ENCODE measurements at places on chromosomes 1 and 21. TPM values are rescaled to one million over a fixed set of nuclear protein-coding genes. Genes with fewer than 3 reads are reported as not detected.

DNA sequence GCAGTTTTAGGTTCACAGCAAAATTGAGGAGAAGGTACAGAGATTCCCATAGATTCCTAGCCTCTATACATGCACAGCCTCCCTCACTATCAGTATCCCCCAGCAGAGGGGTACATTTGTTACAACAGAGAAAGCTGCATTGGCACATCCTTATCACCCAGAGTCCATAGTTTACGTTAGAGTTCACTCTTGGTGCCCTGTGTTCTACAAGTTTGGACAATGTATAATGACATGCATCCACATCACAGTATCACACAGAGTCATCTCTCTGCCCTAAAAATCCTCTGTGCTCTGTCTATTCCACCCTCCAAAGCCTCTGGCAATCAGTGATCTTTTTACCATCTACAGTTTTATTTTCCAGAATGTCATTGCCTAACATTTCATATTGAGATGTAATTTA lies 22.3 kb upstream of the RGS16 start:
- no peaks in the 10 kb centered on the region for H3K36me3 ChIP-seq
- H3K4me1 ChIP-seq, result peaks cover 3% of the 10 kb centered on the region
- no peak overlapping the region for H3K4me3 ChIP-seq
- no peaks in the 10 kb centered on the region for H3K27me3 ChIP-seq
- no peak for DNase-seq

- peaks cover 17% of the 10 kb centered on the region for H3K27me3 ChIP-seq
- DNase-seq, result peak; percentile 28
- no peaks in the 10 kb centered on the region for H3K36me3 ChIP-seq
- H3K4me1 ChIP-seq, result no peaks in the 10 kb centered on the region
- no peak overlapping the region for H3K27ac ChIP-seq
Observed at GRCh38 chr1:37323486-37324377, 150.6 kb upstream of the ZC3H12A start.

GRCh38 chr1:54825696-54826095 lies 24.6 kb upstream of the TTC22 start:
- H3K4me1 ChIP-seq, result no peaks in the 10 kb centered on the region
- no peak overlapping the region for H3K4me3 ChIP-seq
- no peak overlapping the region for H3K27ac ChIP-seq
- no peaks in the 10 kb centered on the region for H3K27me3 ChIP-seq
- H3K36me3 ChIP-seq, result no peaks in the 10 kb centered on the region

- H3K36me3 ChIP-seq, result no peaks in the 10 kb centered on the region
- H3K4me3 ChIP-seq, result no peak overlapping the region
- H3K27me3 ChIP-seq, result no peaks in the 10 kb centered on the region
- peaks cover 15% of the 10 kb centered on the region for H3K4me1 ChIP-seq
- peak overlapping the region; percentile 28 for H3K27ac ChIP-seq
Observed at GRCh38 chr1:212242288-212242984, 42.8 kb upstream of the PPP2R5A start.

- H3K4me3 ChIP-seq, result no peak overlapping the region
- no peaks in the 10 kb centered on the region for H3K36me3 ChIP-seq
- no peak for DNase-seq
- no peaks in the 10 kb centered on the region for H3K27me3 ChIP-seq
- peaks cover 11% of the 10 kb centered on the region for H3K4me1 ChIP-seq
Observed at GRCh38 chr21:45847870-45848269, 133.7 kb upstream of the COL6A1 start.

DNA sequence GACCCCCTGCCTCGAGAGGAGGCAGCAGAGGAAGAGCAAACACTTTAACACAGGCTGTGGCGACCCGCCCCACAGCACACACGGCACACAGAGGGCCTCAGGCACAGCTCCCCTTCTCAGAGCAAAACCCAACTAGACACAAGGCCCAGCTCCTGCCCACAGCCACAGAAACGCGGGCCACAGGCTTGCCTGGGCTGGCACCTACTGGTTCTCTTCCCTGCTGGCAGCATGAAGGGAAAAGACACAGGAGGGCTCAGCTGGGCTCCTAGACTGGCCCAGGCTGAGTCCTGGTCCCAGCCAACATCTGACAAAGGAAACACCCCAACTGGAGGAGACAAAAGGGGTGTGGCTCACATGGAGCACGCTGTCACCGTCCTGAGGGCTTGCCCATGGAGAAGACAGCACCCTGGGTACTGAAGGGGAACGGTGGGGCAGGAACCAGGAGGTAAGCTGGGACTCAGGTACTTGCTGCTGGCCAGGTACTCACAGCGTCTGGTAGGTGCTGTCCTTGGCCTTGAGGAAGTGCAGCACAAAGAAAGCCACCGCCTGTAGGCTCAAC lies 3.5 kb downstream of the CD164L2 start:
- no peak overlapping the region for H3K27ac ChIP-seq
- no peak overlapping the region for H3K4me3 ChIP-seq
- no peaks in the 10 kb centered on the region for H3K36me3 ChIP-seq
- H3K4me1 ChIP-seq, result no peaks in the 10 kb centered on the region
- H3K27me3 ChIP-seq, result no peaks in the 10 kb centered on the region

GRCh38 chr21:33380483-33380998 lies 22.7 kb upstream of the IFNGR2 start:
- peak overlapping the region; percentile 76 for H3K27ac ChIP-seq
- H3K36me3 ChIP-seq, result no peaks in the 10 kb centered on the region
- no peak overlapping the region for H3K4me3 ChIP-seq
- DNase-seq, result peak; percentile 88

DNA sequence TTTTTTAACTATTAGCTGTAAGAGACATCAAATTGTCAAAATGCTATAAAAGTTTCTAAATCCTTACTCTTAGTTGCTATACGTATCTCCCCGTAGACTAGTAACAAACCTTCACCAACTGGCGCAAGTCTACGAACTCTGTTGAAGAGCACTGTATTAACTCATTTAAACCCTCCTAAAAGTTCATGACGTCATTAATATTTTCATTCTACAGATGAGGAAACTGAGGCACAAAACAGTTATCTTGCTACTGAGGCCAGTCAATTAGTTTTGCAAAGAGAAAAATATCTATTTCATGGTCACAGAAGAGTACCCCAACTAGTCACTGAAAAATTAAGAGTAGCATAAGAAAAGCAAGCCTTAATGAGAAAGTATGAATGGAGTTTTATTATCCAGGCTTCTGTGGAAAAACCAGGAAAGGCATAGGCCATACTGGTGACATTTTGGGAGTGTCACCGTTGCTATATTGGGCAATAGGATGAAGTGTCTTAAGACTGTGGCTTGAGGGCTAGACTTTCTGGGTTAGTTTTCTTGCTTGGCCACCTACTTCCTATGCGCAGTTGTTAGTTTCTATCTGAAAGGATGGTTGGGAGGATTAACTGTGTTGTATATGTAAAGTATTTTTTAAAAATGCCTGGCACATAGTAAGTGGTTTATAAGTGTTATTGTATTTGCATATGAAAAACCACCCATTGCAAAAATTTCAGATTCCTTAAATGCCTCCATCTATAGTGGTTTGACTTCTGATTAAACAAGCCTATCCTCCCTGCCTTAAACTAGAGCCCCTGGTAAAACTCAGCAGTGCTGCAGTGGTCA lies 52.4 kb upstream of the SYT14 start:
- no peak overlapping the region for H3K4me3 ChIP-seq
- no peaks in the 10 kb centered on the region for H3K27me3 ChIP-seq
- no peak for DNase-seq
- H3K27ac ChIP-seq, result no peak overlapping the region
- no peaks in the 10 kb centered on the region for H3K36me3 ChIP-seq

DNA sequence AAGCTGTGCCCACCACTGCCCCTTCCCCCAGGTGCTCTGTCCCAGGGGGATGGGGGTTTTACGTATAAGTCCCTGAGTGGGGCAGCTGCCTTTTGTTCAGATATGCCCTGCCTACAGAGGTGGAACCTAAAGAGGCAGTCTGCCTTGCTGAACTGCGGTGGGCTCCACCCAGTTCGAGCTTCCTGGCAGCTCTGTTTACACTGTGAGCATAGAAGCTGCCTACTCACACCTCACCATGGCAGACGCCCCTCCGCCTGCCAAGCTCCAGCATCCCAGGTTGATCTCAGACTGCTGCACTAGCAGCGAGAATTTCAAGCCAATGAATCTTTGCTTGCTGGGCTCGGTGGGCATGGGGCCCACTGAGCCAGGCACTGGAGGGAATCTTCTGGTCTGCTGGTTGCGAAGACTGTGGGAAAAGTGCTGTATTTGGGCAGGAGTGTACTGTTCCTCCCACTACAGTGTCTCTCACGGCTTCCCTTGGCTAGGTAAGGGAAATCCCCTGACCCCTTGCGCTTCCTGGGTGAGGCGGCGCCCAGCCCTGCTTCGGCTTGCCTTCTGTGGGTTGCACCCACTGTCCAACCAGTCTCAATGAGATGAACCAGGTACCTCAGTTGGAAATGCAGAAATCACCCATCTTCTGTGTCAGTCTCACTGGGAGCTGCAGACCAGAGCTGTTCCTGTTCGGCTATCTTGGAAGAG lies 17.6 kb upstream of the RWDD3 start:
- no peaks in the 10 kb centered on the region for H3K4me1 ChIP-seq
- H3K27ac ChIP-seq, result no peak overlapping the region
- H3K4me3 ChIP-seq, result no peak overlapping the region
- DNase-seq, result no peak
- H3K27me3 ChIP-seq, result no peaks in the 10 kb centered on the region

GRCh38 chr1:16205891-16206546 lies 6.4 kb downstream of the ARHGEF19 start:
- H3K4me3 ChIP-seq, result peak overlapping the region; percentile 25
- H3K4me1 ChIP-seq, result peaks cover 26% of the 10 kb centered on the region
- peak overlapping the region; percentile 69 for H3K27ac ChIP-seq

DNA sequence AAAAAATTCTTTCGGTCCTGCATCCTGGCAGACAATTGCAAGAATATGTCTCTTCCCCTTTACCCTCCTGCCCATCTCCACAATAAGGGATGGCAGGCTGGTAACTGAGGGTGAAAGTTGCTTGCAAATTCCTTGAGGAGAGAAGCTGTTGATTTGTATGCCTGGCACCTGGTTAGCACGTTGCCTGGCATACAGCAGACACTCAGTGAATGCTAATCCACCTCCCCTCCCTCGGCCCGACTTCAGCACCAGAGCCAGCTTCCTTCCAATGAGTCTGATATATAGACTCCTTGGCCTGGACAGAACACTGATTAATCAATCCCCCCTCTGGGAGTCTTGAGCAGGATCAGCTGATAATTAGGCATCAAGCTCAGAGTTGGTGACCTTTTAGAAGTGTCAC lies 39.1 kb downstream of the KCNC4 start:
- no peak overlapping the region for H3K4me3 ChIP-seq
- no peaks in the 10 kb centered on the region for H3K36me3 ChIP-seq
- DNase-seq, result no peak
- no peaks in the 10 kb centered on the region for H3K4me1 ChIP-seq
- H3K27ac ChIP-seq, result no peak overlapping the region

GRCh38 chr1:46689356-46689755 lies 17.7 kb downstream of the TEX38 start:
- no peak overlapping the region for H3K4me3 ChIP-seq
- no peaks in the 10 kb centered on the region for H3K4me1 ChIP-seq
- H3K27me3 ChIP-seq, result no peaks in the 10 kb centered on the region
- H3K36me3 ChIP-seq, result no peaks in the 10 kb centered on the region

DNA sequence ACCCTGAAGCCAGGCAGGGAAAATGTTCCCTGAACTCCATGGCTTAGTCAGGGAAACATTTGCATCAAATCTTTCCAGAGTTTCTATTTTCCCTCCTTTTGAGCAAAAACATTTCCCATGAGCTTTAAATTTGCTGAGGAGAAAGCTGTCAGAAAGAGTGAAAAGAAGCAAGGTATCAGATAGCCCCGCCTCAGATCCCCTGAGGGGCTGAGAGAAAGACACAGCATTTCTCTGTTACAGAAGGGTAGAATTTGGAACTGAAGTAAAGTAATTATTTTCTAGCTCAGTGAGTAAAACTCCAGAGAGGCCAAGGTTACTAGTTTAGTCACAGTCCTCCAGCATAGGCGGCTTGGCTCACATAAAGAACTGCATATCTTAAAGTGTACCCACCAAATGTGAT lies 10.6 kb downstream of the FMO1 start:
- no peaks in the 10 kb centered on the region for H3K36me3 ChIP-seq
- no peak overlapping the region for H3K4me3 ChIP-seq
- no peak for DNase-seq
- H3K27me3 ChIP-seq, result no peaks in the 10 kb centered on the region

DNA sequence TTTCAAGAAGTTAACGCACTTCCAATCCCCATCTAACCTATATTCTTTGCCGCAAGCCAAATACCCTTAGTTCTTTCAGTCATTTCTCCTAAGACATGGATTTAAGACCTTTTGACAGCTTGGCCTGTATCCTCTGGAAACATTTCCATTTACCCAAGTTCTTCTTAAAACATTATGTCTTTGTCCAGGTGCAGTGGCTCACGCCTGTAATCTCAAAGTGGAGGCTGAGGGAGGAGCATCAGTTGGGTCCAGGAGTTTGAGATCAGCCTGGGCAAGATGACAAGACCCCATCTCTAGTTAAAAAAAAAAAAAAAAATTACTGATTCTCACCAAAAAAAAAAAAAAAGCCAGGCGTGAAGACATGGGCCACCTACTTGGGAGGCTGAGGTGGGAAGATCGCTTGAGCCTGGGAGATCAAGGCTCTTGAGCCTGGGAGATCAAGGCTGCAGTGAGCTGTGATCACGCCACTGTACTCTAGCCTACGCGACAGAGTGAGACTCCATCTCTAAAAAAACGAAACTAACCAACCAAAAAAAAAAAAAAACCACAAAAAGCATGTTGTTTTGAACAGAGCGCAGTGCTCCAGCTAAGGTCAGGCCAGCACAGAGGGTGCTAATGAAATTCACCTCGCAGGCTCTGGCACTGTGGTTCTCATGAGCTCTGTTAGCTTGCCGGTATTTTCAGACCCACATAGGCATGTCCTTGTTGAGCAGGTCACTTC lies 36.0 kb downstream of the NUAK2 start:
- H3K27me3 ChIP-seq, result no peaks in the 10 kb centered on the region
- H3K36me3 ChIP-seq, result no peaks in the 10 kb centered on the region
- no peak overlapping the region for H3K4me3 ChIP-seq

DNA sequence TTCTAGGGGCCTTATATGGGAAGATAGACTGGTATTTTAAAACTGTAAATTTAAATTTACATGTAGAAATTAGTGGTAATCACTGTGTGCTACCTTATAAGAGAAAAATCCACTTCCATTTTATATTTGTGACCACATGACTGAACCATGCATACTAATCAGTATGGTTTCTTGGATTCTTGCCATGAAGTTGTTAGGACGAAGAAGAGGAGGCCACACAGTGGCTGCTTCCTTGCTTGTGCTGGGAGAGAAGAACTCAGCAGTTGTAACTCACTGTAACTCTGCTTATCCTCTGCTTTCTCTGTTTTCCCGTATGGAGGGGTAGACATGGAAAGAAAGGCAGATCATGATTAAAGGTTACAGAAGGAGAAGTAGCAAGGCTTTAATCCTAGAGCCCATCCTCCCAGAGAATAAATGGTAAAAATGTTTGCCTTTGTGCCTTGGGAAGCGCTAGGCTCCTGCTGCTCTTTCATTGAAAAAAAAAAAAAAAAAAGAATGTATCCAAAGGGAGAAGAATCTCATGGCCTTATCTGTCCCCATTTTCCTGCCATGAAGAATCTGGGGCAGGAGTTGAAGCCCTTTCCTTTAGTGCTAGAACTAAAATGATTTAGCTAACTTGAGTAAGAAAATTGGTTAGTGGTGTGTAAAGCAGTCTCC lies 32.4 kb downstream of the KCTD3 start:
- H3K27ac ChIP-seq, result peak overlapping the region; percentile 2
- H3K27me3 ChIP-seq, result no peaks in the 10 kb centered on the region
- peak; percentile 30 for DNase-seq
- no peak overlapping the region for H3K4me3 ChIP-seq

AKNAD1 gene
- 0.80 TPM for total RNA-seq

C1orf94 gene
- not detected for total RNA-seq

FBLIM1 gene
- 117 TPM for total RNA-seq

NR1I3 gene
- total RNA-seq, result 2.6 TPM

SZT2 gene
- 18.8 TPM for total RNA-seq

HMCN1 gene
- 14.2 TPM for total RNA-seq

IL22RA1 gene
- total RNA-seq, result 4.7 TPM

SCAF4 gene
- total RNA-seq, result 14.9 TPM

NID1 gene
- total RNA-seq, result 57.3 TPM

MLLT11 gene
- 16.8 TPM for total RNA-seq

CLDN8 gene
- total RNA-seq, result 0.84 TPM

CACHD1 gene
- total RNA-seq, result 39.7 TPM

GJA9 gene
- not detected for total RNA-seq
